ENCODE measurements at places on chromosomes 5 and 9.

GRCh38 chr5:36173426-36173825 is 21.5 kb downstream of the SKP2 start:
- DNase-seq = no peak

- DNase-seq = no peak
Measured at GRCh38 chr5:141479776-141480175, 4.0 kb downstream of the PCDHGC3 start.

DNA sequence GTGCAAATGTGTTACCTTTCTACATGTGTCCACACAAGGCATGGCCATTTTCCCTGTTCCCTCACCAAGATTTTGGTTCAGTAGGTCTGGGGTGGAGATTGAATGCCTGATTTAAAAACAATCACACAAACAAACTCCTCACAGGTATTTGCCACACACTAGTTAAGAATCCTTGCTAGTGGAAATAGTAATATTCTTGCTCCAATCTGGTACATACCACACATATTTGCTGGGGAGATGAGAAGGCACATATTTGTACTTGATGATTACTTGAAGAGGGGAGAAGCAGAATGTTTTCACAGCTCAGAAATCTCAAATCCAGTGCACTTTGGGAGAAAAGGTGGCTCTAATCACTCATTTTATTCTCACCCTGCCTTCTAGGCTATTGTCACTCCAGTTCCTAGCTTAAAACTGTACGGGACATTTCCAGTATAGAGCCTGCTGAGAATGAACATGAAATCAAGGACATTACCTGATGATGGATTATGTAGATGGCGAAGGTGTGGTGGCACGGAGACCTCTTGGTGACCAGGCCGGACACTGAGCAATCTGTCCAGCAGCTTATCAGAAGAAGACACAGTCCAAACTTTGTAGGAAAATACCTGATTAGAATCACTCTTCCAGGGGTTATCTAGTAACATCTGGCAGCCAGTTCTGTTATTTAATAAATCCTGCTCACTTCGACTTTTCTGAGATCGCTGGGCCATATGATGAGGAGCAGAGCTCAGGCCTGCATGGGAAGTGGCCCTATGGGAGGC is 116.1 kb upstream of the IL6ST start:
- DNase-seq = no peak

DNA sequence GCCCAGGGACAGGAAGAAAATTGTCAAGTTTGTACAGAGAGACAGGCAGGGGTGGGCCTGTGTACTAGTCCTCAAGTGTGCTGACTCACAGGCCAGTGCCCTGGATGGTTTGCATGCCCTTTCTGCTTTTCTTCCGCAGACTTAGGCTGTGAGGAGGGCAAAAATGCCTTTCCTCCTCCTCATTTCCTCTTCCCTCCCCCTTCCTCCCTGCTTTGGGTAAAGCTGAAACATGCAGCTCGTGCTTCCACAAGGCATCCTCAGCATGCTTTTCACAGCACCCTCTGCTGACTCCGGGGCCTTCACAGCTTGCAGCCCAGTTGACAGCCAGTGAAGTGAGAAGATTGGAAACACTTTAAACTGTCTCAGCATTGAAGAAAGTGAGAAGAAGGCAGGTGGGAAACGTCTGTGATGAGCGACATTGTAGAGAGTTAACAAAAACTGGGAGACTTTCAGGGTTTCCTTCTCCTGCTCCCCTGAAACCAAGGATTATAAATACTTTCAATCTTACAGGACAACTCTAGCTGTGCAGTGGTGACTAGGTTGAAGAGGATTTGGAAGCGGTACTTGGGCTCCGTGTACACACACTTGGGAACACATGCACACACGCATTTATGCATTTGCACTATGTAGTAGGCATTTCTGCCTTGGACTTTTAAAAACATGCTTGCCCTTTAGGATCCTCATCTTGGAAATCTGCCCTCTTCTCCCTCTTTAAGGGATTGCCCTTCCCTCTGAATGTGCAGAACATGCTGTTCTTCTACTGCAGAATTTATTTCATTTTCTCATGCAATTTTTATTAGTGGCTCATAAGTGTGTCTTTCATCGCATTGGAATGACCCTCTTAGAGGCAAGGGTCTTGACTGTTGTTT is 138.8 kb downstream of the GRIA1 start:
- DNase-seq = no peak

GRCh38 chr5:45189481-45189880 is 380.7 kb downstream of the MRPS30 start:
- DNase-seq = peak; percentile 20

DNA sequence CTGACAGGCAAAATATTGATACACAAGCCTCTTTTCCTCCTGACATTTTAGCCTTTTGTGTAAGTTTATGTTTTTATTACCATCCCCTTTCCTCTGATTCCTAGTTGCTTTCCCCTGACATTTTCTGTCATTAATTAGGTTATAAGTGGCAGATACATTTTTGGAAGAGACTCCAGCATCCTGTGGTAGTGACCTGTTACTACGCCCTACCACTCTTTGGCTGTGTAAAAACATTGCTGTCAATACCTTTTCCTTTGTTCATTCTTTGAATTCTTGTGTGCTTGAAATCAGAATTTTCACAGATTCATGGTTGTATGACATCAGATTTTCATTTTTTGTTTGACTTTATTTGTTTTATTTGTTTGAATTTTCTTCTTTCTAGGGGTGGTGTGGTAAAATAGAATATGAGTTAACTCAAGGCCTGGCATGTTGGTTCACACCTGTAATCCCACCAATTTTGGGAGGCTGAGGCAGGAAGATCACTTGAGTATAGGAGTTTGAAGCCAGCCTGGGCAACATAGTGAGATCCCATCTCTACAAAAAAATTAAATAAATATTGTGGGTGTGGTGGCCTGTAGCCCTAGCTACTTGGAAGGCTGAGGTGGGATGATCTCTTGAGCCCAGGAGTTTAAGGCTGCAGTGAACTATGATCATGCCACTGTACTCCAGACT is 43.4 kb downstream of the UBE2R2 start:
- no peak for DNase-seq

GRCh38 chr9:124428751-124429529 is 13.7 kb upstream of the PSMB7 start:
- no peak for DNase-seq

GRCh38 chr5:40909264-40909663 is at the start of gene C7:
Gene C7, plus strand, starts transcription at chr5:40909497. Its CDS starts 114 bp downstream, at chr5:40909611.
- peak; percentile 75 for DNase-seq

DNA sequence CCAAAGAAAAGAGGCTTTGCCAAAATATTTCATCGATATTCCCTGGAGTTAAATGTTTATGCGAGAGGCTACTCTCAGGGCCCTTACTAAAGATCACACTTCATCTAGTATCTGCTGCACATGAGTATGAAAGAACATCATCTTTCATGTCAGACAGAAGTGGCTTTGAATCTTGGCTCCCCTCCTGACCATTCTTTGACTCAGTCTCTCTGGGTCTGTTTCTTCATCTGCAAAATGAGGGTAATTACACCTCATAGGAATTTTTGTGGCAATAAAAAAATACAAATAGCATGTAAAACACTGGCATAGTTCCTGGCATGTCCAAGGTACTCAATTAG is 58.1 kb downstream of the SLIT3 start:
- DNase-seq = no peak

DNA sequence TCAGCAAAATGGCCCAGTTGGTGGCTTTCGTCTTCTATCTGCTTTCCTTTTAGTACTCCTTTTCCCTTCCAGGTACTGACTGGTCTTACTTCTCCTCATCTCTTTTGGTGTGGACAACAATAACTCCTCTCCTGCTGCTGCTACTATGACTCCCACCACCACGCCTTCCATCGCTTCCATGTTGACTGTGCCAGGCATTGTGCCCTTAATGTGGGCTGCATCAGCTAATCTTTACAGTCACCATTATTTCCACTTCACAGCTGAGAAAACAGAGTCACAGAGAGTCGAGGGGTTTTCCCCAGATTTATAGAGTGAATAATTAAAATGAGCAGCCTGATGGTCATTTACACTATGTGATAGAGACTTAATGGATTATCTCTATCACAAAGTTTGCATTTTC is 184.9 kb upstream of the IL12B start:
- DNase-seq = no peak

DNA sequence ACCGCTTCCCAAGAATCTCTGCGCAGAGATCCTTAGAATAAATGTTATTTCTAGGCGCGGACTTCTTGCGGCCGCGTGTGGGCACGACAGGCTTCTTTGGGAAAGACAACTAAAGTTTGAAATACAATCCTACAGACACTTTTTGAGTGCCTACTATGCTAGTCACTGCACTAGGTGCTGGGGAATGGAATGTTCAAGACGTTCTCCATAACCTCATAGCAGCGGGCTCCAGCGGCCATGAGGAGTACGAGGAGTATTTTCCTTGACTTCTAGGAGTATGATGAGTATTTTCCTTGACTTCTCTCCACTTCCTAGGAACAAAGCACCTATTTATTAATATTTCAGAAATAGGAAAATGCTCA is 636 bp upstream of the PWWP2A start:
- no peak for DNase-seq

GRCh38 chr9:126218359-126219125 is 108.1 kb upstream of the MVB12B start:
- DNase-seq = no peak

- DNase-seq = no peak
Measured at GRCh38 chr5:39843767-39844166, 419.0 kb upstream of the DAB2 start.

- no peak for DNase-seq
Measured at GRCh38 chr9:111728617-111729366, 65.9 kb downstream of the SHOC1 start.

- DNase-seq = no peak
Measured at GRCh38 chr9:113958556-113958955, 82.4 kb downstream of the ZNF618 start.

DNA sequence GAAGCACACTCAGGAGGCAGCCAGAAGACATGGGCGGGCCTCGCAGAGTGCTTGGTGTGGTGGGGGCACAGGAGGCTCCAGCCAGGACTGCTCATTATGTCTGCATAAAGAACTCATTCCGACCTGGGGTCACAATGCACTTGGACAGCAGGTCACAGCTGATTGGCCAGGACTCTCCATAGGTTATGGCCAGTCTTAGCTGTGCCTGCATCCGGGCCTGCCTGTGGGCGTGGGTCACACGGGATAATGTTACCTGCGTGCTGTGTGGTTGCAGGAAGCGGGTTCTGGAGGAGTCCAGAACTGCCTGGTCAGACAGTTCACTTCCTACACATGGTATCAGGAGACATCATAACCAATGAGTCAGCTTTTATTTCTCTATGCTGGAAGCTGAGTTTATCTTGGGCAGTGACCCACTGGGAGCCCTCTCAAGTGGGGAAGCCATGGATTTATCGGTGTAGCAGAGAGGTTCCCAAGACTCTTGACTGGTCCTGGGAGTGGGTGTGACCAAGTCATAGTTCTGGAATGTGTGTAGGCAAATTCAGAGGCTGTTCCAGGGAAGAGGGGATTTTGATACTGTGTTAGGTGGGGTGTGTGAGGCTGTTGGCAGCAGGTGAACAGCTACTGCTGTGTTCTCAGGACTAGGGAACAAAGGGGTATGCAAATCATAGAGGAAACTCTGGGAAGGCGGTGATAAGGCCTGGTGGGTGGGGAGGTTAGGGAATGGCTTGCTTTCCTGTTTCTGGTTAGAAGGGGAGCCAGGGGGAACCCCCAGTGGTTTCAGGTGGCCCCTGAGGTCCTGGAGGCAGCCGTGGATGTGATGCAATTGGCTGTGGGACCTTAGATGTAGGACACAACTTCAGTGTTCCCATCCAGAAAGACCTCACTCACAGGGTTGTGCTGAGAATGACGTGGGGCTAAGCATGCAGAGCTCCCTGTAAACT is 51.3 kb downstream of the ARHGEF37 start:
- peak; percentile 85 for DNase-seq

GRCh38 chr9:71769175-71770161 is 1.2 kb upstream of the CEMIP2 start:
- DNase-seq = peak; percentile 89

DNA sequence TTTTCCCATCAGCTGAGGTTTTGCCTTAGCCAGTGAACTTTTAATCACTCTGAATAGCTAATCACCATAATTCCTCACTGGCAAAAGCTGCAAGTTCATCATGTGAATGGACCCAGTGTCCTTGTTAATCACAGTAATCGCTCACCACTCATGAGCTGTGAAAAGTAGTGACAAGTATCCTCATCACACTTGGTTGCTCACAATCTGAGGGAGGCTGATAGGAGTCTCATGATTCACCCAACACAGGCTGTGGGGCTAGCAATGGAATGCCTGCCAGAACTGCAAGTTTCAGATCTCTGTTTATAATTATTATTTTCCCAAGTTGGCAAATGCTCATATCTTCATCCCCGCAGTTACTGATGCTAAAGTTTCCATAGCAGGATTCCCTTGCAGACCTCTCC is 467.2 kb downstream of the KIF4B start:
- DNase-seq = no peak

GRCh38 chr5:158133369-158133768 is 274.4 kb upstream of the CLINT1 start:
- no peak for DNase-seq

DNA sequence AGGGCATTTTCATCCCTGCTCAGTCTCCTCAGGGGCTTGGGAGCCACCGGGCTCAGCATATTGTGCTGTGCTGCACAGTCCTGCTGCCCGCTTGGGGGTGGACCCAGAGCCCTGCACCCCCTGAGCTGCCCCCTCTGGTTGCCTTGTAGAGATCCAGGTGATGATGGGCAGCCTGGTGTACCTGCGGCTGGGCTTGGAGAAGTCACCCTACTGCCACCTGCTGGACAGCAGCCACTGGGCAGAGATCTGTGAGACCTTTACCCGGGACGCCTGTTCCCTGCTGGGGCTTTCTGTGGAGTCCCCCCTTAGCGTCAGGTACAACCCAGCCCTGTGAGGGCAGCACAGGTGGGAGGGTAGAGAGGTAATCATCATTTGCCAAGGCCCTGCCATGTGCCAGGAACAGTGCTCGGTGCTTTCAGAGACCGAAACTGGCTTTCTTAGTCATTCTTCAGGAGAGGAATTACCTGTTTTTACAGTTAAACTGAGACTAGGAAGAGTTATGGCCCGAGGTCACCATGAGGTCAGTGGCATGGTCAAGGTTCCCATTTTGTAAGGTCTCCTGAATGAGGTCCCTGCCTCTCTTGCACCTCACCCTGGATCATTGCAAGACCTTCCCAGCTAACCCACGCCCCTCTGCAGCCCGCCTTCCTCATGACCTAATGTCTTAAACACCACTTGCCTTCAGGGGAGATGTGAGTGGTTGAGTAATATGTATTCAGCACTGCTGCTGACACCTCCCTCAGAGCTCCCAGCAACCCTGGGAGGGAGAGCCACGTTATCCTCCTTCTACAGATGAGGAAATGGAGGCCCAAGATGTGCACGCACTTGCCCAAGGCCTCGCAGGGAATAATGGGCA is 7.5 kb downstream of the NHP2 start:
- peak; percentile 84 for DNase-seq

- DNase-seq = no peak
Measured at GRCh38 chr5:54671681-54672080, 154.1 kb downstream of the SNX18 start.
